ENCODE measurements at places on chromosomes 3 and 15. TPM values are rescaled to one million over a fixed set of nuclear protein-coding genes. Genes with fewer than 3 reads are reported as not detected.
A peak's percentile ranks its signal among the peaks of the same experiment; 100 is the strongest.

DNA sequence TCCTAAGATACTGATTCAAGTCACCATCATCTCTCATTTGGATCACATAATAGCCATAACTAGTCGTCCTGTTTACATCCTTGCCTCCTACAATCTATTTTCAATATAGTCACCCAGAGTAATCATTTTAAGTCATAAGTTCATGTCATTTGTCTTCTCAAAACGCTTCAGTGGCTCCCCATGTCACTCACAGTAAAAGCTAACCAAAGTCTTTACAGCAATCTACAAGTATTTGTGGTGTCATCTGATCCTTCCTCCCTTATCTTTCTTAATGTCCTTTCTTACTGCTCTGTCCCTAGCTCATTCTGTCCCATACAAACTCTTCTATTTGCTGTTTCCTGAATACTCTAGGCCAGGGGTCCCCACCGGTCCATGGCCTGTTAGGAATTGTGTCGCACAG lies 28.8 kb downstream of the GBE1 start:
- no peak for DNase-seq

- DNase-seq, result no peak
Observed at GRCh38 chr3:147361454-147362420, 44.6 kb downstream of the ZIC4 start.

Gene ILDR1
- total RNA-seq, result 2.8 TPM

Gene GRM7
- 0.32 TPM for total RNA-seq

DNA sequence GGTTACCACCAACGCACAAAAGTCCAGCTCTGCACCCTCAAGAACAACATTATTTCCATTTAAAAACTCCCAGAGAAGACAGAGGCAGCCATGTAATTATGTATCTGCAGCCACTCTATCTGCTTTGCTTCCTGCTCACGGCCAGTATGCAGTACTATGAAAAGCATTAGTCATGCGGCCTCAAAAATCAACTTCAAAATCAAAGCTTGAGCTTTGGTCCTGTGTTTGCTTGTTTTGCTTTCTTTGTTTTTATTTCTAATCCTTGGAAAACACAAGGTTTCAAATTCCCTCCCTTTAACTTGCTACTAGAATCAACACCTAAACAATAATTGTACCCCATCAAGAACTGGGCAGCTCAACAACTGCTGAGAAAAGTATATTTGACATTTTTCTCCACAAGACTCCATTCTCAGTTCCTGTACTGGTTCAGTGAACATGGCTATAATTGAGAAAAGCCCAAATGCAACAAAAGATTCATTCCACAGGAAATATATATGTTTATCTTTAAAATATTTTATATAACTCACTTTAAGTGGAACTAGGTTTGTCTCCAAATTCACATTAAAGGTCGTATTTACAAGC lies 37.6 kb downstream of the GBE1 start:
- DNase-seq, result no peak

- peak; percentile 91 for DNase-seq
Observed at GRCh38 chr3:49803465-49804140, 542 bp downstream of the INKA1 start.

Gene STRIT1
- total RNA-seq, result not detected

GRCh38 chr3:173742491-173742890 lies 344.9 kb downstream of the NLGN1 start:
- DNase-seq, result no peak

Gene UBE3A
- 79.2 TPM for total RNA-seq

DNA sequence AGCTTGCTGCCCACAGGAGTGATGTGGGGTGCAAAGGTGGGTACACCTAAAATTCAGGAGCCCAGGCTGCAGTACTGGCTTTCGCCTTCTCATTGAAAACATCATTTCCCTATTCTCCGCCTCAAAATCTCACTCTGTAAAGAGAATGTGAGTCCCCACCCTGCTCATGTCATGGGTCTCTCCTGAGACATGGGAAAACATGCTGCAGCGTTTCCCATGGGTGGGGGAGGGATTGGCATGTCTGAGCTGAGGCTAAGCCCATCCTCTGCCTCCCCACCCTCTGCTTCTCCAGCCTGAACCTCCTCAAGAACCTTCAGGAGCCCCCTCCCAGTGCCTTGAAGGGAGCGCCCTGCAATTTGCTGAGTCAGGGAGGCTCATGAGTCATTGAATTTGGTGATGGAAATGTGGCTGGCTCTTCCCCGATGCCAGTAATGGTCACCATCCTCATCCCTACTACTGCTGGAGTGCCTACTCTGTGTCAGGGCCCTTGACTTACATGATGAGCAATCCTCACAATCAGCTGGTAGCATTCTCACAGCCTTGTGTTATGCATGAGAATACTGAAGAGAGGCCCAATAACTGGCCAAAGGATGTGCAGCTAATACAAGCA lies 28.8 kb downstream of the WNT5A start:
- DNase-seq, result no peak

GRCh38 chr3:184596233-184596632 lies 34.6 kb downstream of the EPHB3 start:
- DNase-seq, result no peak

DNA sequence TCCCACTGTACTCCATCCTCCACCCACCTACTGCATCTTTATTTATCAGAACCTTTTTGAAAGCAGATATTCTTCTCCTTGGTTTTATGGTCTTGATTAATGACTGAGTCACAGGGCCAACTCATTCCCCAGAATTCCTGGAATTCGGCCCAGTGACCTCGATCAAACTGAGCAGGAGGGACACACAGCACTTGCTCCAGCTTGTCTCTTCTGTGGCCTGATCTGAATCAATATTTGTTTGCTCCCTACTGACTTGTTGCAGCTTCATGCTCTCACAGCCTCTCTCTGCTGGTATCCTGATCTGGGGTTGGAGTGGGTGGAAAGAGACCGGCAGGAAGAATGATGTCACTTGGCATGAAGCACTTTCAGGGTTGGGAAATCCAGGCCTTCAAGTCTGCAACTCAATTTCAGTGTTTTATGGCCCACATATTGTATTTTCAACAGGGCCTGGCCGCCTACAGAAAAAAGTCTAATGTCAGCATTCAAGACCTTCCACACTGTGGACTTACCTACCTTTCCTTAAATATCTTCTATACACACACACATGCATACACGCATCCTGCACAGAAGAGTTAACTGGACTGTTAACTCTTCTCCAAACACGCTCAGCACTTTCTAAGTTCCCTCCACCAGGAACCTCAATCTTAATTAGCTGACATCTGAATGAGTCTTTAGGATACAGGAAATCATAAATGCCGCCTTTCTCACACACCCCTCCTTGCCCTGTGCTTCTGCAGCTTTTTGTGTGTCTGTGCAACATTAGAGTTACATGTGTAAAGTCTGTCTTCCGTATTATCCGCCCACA lies 4.6 kb downstream of the ANXA2 start:
- peak; percentile 86 for DNase-seq

DNA sequence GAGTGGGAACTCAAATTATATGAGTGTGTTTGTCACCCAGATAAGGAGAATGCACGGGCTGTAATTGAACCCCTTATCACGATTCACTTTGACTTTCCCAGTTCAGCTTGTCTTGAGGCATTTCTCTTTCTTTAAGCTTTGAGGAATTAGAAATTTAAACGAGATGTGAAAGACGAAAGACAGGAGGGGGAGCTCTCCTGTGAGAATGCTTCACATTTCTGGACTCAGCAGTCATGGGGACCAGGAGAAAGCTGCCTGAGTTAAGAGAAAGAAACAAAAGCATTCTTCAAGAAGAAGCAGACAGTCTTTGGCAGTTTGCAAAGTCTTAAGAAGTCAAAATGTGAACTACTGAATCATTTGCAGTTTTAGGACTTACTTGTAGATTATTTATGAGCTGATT lies 205.6 kb downstream of the NECTIN3 start:
- no peak for DNase-seq

DNA sequence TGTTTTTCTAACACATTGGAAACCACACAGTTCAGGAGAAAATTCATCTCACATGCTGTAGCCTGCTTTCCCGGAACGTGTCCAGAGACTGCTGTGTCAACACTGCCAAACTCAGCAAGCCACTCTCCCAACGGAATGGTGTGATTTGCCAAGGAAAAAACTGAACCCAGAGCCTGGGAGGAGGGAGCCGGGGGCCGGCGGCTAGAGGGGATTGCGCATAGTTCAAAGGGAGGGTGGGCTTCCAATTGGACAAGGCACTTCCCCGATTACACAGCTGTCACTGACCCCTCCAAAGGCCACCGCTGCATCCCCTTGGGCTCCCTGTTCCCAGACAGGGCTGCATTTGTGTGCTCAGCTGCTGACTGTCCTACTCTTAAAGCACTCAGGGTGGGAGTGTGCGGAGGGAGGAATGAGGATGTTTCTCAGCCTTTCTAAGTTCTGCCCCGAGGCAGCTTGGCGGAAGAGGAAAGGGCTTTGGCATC lies 256.2 kb downstream of the ZNF621 start:
- DNase-seq, result peak; percentile 89
